Sigmoid colon (tissue), 7 donors: ENCODE measurements at places on chromosomes 6 and 20. TPM values are rescaled to one million over a fixed set of nuclear protein-coding genes. Genes with fewer than 3 reads are reported as not detected.
A peak's percentile ranks its signal among the peaks of the same experiment; 100 is the strongest.

HUS1B gene
- 0.68 TPM for total RNA-seq

CDH4 gene
- not detected for total RNA-seq

CLDN20 gene
- not detected for total RNA-seq

GRCh38 chr6:1395506-1395905 is 6.1 kb downstream of the FOXF2 start:
- DNase-seq, result no peak
- H3K36me3 ChIP-seq, result no peaks in the 10 kb centered on the region
- H3K4me1 ChIP-seq, result peaks cover 32% of the 10 kb centered on the region
- no peaks in the 10 kb centered on the region for H3K27me3 ChIP-seq
- H3K4me3 ChIP-seq, result no peak overlapping the region

OPRM1 gene
- total RNA-seq, result 0.49 TPM

DNA sequence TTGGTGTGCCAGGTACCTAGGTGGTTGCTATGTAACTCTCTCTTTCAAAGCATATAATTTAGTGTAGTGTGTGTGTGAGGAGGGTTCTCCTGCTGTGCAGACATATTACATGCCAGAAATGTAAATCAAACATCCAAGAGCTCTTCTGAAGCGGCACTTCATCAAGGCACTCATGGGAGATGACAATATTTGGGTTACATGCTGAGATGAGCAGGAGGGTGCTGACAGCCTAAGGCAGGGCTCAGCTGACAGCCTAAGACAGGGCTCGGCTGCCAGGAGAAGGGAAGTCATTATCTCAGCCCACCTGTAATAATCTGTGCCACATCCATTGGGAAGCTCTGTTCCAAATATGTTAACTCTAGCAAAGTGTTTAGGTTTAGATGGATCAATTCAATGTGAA is 39.1 kb downstream of the ADGRF5 start:
- no peaks in the 10 kb centered on the region for H3K36me3 ChIP-seq
- no peaks in the 10 kb centered on the region for H3K4me1 ChIP-seq
- H3K4me3 ChIP-seq, result no peak overlapping the region
- H3K27me3 ChIP-seq, result no peaks in the 10 kb centered on the region

DNA sequence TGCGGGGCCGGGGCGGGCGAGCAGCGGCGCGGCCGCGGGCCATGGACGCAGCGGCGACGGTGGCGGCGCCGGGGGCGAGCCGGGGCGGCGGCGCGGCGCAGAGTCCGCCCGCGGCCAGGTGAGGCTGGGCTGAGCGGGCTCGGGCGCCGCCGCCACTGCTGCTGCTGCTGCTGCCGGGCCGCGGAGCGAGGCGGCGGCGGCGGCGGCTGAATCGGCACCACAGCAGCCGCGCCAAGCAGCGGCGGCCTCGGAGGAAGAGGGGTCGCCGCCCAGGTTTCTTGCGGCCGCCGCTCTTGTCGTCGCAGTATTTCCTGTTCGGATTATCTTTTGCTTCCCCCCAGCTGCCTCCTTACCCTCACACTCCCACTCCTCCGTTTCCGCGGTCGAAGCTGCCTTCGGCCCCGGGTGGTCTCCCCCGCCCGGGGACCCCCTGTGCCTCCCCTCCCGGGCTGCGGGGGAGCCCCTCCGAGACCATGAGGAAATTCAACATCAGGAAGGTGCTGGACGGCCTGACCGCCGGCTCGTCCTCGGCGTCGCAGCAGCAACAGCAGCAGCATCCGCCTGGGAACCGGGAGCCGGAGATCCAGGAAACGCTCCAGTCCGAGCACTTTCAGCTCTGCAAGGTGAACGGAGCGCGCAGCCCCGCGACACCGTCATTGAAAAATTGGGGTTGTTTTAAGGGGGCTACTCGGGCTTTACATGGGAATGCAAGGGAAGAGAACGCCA is at the start of gene STXBP5:
STXBP5 (plus strand) TSS at position 358 of the 726 bp plus-strand sequence; CDS start at position 474, 116 bp downstream.
- no peaks in the 10 kb centered on the region for H3K36me3 ChIP-seq
- no peaks in the 10 kb centered on the region for H3K27me3 ChIP-seq
- peak; percentile 81 for DNase-seq
- peak within 1 kb of the TSS; percentile 98 for H3K27ac ChIP-seq
- H3K4me1 ChIP-seq, result peaks cover 28% of the 10 kb centered on the region
- H3K4me3 ChIP-seq, result peak within 1 kb of the TSS; percentile 88

SH3BGRL2 gene
- 30.0 TPM for total RNA-seq

SLC22A16 gene
- 0.14 TPM for total RNA-seq

SYNDIG1 gene
- 0.16 TPM for total RNA-seq

- H3K27me3 ChIP-seq, result no peaks in the 10 kb centered on the region
- DNase-seq, result no peak
- no peaks in the 10 kb centered on the region for H3K4me1 ChIP-seq
- no peaks in the 10 kb centered on the region for H3K36me3 ChIP-seq
Measured at GRCh38 chr6:273551-274058, 18.7 kb upstream of the DUSP22 start.

GRCh38 chr6:98124171-98124570 is 710.2 kb upstream of the POU3F2 start:
- no peaks in the 10 kb centered on the region for H3K4me1 ChIP-seq
- H3K27ac ChIP-seq, result no peak overlapping the region
- no peaks in the 10 kb centered on the region for H3K36me3 ChIP-seq
- no peak overlapping the region for H3K4me3 ChIP-seq
- no peak for DNase-seq

GRCh38 chr6:148757944-148758480 is 11.2 kb downstream of the UST start:
- no peak overlapping the region for H3K27ac ChIP-seq
- no peak overlapping the region for H3K4me3 ChIP-seq
- no peak for DNase-seq
- H3K4me1 ChIP-seq, result peaks cover 18% of the 10 kb centered on the region
- no peaks in the 10 kb centered on the region for H3K36me3 ChIP-seq

- H3K27me3 ChIP-seq, result no peaks in the 10 kb centered on the region
- H3K27ac ChIP-seq, result no peak overlapping the region
- peaks cover 45% of the 10 kb centered on the region for H3K4me1 ChIP-seq
- H3K4me3 ChIP-seq, result no peak overlapping the region
- H3K36me3 ChIP-seq, result no peaks in the 10 kb centered on the region
Measured at GRCh38 chr6:139760128-139760527, 385.7 kb upstream of the CITED2 start.

DNA sequence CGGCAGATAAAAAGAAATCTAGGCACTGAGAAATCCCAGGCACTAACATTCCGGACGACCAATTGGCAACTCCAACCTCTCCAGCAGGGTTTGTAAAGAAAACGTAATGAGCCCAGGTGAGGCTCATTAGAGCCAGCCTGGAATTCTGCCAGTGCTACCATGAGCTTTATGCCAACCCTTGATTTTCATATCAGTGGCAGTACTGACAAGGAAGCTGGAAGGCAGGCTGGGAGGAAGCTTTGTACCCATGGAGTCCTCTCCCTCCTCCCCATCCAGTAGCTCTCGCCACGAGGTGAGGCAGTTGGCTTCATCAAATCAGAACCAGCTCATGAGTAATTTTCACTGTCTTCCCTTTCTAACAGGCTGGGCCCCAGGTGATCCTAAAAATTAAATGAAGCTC is 250.2 kb downstream of the ZNF217 start:
- no peaks in the 10 kb centered on the region for H3K36me3 ChIP-seq
- H3K27me3 ChIP-seq, result no peaks in the 10 kb centered on the region
- no peaks in the 10 kb centered on the region for H3K4me1 ChIP-seq
- no peak overlapping the region for H3K4me3 ChIP-seq
- H3K27ac ChIP-seq, result no peak overlapping the region

DNA sequence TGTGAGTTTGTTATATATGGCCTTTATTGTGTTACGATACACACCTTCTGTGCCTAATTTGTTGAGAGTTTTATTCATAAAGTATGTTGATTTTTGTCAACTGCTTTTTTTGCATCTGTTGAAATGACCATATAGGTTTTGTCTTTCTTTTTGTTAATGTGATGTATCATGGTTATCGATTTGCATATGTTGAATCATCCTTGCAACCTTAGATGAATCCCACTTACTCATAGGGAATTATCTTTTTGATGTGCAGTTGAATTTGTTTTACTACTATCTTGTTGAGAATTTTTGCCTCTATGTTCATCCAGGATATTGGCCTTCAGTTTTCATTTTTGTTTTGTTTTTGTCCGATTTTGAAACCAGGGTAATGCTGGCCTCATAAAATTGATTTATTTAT is 45.7 kb upstream of the TPD52L1 start:
- H3K27me3 ChIP-seq, result no peaks in the 10 kb centered on the region
- no peak overlapping the region for H3K4me3 ChIP-seq
- H3K4me1 ChIP-seq, result peaks cover 16% of the 10 kb centered on the region

TULP1 gene
- total RNA-seq, result not detected

RNF8 gene
- total RNA-seq, result 15.5 TPM

DNA sequence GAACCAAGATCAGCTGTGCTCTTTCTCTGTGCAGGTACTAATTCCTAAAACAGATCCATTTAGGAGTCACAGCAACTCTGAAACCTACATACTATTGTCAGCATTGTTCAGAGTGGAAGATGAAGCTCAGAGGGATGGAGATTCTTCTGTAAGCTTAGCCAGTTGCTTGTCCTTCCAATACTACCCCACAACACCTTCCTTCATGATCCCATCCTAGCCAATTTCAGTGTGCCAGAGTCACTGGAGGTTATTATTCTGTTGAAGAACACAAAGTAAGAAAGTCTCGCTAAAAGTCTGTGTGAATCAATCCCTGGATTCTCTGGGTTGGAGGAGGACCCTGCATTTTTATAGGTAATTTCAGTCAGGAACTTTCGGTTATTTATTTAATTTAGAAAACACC is 2.3 kb downstream of the POPDC3 start:
- peaks cover 6% of the 10 kb centered on the region for H3K27me3 ChIP-seq
- H3K4me1 ChIP-seq, result peaks cover 5% of the 10 kb centered on the region
- H3K27ac ChIP-seq, result no peak overlapping the region
- H3K4me3 ChIP-seq, result no peak overlapping the region
- no peaks in the 10 kb centered on the region for H3K36me3 ChIP-seq
- DNase-seq, result no peak

DNA sequence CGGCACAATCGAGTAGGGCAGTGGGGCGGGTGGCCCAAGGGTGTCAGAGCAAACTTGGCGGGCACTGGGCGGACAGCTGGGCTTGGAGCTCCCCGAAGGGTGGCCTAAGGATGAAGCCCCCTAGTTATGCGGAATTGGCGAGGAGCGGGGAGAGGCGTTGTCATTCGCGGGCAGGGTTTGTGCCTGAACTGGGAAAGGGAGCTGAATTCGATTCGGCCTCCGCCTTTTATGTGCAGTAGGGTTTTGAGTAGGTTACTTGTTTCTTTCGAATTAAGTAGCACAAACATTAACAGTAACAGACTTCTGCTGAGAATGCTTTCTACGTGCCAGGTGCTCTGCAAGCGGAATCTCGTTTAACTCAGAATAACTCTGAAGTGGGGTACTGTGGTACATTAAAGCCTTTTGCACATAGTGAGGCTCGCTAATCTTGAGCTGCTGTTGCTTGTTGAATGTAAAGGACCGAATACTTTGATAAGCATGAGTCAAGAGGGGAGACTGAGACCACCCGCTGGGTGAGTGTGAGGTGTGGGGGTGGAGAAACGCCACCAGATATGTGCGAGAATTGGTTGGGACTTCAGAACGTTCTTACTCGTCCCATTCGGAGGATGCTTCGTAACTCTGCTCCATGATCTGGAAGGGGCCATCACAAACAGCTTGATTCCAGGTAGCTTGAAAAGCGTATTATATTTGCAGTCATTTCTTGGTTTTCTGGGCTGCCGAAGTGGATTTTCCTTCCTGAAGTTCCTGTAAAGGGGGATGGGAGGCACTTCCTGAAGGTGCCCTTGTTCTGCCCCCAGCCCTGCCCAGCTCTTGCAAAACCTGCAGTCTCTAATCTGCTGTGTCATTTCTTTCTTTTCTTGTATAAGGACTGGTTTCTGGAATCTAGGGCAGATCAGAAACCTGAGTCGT is 833 bp downstream of the RAB5IF start:
- H3K36me3 ChIP-seq, result peaks cover 17% of the 10 kb centered on the region
- peak overlapping the region; percentile 87 for H3K4me3 ChIP-seq
- no peaks in the 10 kb centered on the region for H3K4me1 ChIP-seq
- H3K27me3 ChIP-seq, result no peaks in the 10 kb centered on the region
- DNase-seq, result no peak

DNA sequence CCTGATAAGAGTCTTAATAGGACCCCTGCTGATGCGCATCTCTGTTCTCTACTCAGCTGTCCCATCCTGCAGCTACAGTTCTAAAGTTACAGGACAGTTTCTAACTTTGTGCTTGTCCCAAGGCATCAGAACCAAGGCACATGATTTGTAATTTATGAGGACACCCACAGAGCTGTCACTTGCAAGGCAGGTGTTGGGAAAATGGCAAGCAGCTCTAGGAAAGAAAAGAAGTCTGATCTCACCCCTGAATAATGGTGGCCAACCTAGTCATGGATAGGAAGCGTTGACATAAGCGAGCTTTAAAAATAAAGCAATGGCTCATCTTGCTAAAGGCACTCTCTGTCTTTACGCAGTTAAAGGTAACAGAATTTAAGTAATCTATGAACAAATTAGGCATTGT is 127.6 kb upstream of the VGLL2 start:
- no peak overlapping the region for H3K27ac ChIP-seq
- no peaks in the 10 kb centered on the region for H3K27me3 ChIP-seq
- peaks cover 19% of the 10 kb centered on the region for H3K4me1 ChIP-seq
- DNase-seq, result no peak

DNA sequence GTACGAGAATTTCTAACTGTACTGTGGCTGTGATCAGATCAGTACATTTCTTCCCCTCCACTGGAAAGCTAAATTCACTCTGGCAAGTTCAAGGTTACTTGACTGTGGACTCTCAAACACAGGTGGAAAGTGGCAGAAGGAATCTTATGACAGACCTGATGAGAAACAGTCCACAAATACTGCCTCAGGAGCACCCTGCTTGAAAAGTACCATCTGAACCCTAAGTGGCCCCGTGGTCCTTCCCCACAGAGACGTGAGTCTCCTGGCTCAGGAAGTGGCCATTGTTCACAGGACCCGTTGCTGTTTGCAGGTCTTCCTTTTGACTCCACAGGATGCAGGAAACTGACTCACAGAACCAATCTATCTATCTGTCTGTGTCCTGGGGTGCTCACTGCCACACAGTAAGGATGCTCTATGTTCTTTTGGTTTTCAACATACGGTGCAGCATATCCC is 47.5 kb upstream of the NHSL1 start:
- no peaks in the 10 kb centered on the region for H3K27me3 ChIP-seq
- no peaks in the 10 kb centered on the region for H3K36me3 ChIP-seq
- no peak for DNase-seq
- H3K27ac ChIP-seq, result no peak overlapping the region
- H3K4me1 ChIP-seq, result peaks cover 22% of the 10 kb centered on the region

MAP7 gene
- 1.8 TPM for total RNA-seq
